ENCODE measurements at places on chromosomes 7 and 10.

DNA sequence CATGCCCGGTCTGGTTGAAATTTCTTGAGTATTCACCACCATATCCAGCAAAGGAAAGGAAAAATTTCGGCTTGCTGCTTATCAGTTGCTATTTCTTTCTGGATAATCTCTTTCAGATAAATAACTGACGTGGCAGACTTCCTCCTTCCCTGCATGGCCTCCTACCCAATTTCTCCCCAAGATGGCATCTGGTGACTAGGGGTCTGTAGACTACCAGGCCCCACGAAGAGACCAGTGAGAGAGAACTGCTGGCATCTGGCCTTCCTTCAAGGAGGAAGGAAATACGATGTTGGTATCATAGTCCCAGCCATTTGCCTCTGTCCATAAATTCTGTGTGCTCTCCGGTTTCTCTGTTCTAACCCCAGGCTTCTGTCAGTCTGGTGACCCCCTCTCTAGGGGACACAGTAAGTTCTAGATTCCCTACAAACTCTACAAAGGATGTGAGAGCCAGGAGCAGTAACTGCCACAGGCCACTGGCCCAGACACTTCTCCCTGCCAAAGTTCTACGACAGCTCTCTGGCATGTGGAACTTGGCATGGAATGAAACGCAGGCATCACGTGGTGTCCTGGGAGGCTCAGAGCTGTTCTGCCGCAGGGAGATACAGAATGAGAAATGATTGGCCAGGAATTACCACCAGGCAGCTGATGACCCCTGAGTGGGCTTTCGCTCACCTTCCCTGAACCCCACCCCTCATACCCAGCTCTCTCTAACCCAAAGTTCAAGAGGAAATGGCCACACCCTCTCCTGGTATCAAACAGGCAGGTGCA lies 30.0 kb upstream of the MSRB2 start:
- DNase-seq = no peak

DNA sequence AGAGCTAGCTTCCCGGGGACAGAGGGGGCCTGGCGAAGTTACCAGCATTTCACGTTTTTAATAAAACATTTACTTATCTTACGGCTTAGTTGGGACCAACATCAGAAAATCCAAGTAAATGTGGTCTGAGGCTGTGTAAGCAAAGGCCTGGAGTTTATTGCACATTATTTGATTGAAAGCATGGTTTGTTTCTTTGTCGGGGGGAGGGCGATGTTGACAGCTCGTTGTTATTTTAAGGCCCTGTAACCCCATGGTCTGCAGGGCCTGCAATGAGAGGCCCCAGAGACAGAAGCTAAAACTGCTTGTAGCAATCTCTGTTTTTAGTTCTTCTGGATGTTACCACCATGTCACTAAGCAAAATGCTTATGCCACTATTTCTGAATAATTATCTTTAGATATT lies 88.9 kb downstream of the MYOF start:
- DNase-seq = no peak

- no peak for DNase-seq
Measured at GRCh38 chr7:132232406-132232805, 343.9 kb downstream of the PLXNA4 start.

GRCh38 chr7:131090886-131091692 lies 236.6 kb upstream of the MKLN1 start:
- DNase-seq = no peak

DNA sequence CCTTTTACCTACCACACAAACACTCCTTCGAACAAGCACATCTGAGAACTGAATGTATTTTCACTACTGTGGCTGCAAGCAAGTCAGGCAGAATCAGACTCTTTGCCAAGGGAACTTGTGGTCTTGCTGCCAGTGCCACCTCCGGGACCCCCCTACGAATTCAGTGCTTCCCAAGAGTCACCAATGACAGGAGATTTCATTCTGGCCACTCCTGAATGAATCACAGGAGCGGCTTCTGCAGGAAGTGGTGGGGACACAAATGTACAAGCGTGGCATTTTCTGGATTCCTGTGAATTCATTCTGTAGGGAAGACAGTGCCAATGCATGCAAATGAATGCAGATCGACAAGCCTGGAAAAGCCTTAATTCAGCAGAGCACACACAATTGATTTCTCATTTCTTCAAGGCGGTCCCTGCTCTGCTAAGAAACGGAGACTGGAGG lies 161.2 kb downstream of the CAMK1D start:
- DNase-seq = no peak

DNA sequence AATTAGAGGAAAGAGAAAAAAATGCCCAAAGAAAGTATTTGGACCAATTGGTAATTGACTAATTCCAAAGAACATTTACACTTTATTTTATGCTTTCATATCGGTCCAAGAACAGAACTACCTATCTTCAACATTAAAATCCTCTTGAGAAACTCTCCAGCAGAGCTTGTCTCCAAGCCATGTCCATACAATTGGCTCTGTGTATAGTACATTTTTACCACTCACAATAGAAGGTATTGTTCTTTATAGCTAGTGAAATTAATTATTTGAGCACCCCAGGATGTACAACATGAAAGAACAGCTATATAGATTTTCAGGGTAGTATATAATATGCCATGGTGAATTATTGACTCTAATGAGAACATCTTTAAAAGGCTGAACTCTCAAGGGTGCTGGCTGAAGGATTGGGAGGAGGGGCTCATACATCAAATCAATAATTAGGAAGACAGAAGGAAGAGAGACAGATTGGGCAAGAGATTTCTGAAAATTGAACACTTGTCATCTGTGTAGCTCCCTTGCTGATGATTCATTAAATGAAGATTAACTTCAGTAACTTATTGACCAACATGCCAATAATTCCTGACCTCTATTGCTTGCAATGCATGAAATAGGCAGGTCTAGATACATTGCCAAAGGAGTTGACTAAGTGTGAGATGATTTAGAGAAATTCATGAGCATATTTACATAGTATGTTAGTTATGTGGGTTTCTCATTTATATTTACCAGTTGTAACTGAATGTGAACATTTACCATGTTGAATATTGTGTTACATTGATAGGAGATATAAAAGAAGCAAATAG lies 249.7 kb downstream of the MTERF1 start:
- no peak for DNase-seq
